Cerebellar nuclear complex (tissue), 1 donor: ENCODE measurements at places on chromosomes 1 and 21.

DNA sequence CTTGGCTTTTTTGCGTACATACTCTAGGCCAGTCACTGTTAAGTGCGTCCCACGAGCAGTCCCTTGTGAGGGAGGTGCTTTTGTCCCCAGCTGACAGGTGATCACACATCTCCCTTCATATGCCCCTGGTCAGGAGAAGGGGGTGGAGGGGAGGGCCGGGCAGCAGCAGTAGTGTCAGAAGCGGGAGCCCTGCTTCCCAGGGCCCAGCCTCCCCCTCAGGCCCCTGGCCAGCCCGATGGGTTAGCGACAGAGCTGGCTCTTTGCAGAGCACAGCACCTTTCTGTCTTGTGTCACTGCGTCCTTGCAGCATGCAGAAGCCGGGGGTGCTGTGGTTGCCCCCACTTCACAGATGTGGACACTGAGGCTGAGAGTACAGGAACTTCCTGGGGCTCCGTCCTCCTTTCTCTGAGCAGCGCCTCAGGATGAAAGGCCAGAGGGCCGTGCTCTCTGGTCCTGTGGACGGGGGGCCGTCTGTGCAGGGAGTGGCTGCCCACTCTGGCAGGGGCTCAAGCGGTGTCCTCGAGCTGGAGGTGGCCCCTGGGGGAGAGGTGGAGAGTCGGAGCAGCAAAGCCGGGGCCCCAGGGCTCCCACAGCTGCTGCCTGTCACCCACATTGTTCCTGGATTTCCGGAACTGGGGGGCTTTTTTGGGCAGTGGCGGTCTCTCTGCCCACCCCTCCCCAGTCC lies 5.9 kb downstream of the TMEM201 start:
- DNase-seq: no peak

DNA sequence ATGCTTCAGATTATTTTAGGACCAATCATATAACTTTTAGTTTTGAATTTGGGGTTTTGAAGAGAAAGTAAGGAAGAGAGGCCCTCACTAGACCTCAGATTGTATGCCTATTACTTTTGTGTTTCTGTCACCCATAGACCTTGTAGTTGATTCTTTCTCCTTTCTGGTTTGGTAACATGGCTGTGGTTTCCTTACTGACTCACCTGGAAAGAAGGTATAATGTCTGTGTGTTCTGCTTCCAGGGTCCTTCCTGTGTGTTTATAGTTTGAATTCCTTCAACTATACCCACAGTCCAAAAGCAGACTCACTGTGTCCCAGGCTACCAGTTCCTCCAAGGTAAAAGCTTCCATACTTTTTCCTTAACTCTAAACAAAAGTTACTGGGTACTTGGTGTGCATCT lies 8.1 kb downstream of the SLC44A3 start:
- DNase-seq: no peak

DNA sequence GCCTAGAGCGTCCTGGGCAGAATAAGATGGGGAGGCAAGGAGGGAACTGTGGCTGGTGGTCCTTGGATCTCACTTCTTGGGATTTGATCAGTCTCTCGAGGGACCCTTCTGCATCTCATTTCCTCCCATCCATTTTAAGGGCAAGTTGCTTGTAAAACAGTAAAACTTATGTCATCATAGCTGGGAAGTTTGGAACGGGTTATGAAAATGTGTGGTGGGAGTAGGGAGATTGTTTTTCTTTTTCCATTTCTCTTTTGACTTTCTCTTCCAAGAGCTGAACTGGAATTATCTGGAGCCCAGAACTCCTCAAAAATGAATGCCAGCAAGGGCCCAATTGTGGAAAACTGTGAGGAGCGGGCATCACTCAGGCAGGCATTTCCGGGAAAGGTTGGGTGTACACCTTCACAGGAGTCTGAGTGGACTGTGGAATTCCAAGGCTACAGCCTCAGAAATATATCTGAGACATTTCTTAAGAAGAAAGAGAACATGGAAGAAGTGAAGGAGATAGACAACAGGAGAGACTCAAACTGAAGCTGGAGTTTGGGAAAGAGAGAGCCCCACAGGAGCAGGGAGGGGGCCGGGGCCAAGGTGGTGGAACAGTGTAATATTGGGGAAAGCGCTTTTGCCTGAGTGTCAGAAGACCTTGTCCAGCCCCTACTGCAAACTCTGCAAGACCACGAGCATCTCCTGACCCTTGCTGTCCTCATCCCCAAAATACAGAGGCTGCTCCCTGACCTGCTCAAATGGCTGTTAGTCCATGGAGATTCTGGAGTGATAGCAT lies 185.1 kb downstream of the FOXD2 start:
- DNase-seq: no peak

DNA sequence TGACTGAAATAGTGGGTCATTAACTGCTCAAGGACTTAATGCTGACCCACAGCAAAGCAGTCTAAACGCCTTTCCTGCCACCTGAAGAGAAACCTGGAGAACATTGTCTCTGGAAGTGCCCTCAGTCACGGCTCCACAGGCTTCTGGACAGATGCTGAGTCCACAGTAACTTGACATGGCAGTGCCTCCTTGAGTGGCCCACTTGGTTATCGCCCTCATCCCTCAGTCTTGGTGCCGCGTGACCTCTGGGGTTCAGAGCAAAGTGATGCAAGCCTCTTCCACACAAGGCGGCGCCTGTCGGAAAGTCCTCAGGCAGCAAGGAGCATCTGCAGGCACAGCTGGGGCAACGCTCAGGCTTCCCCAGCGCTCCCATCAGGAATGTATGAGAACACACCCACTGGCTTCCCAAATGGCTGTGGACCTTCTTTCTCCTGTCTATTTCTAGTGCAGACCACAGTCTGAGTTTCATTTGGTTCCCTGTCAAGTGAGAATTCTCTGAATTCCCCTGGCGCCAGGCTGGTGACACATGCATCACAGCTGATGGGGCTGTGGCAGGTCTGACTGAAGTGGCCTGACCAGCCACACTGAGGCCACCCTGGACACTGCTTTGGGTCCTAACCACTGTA lies 13.0 kb upstream of the ANGPTL7 start:
- no peak for DNase-seq
